ENCODE measurements at places on chromosomes 2 and 18.

- DNase-seq = no peak
These were observed 124.1 kb upstream of the ZBTB14 start for GRCh38 chr18:5419601-5420000.

DNA sequence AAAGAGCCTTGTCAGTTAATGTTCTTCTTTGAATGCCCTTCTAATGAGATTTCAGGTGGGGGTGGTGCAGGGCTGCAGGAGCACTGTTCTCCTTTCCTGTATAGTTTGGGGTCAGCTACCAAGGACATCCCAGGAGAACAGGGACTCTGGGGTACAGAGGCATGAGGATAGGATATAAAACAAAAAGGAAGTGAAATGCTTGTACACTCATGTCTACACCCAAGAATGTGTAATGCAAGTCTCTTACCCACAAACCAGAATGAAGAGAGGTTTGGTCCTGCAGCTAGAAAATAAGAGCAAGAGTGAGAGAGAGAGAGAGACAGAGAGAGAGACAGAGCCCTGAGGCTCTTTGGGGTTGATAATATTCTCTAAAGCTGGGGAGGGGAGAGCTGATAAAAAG lies 151.8 kb upstream of the KCTD1 start:
- no peak for DNase-seq

- DNase-seq = no peak
These were observed 237.6 kb downstream of the CDH7 start for GRCh38 chr18:65988386-65988785.

DNA sequence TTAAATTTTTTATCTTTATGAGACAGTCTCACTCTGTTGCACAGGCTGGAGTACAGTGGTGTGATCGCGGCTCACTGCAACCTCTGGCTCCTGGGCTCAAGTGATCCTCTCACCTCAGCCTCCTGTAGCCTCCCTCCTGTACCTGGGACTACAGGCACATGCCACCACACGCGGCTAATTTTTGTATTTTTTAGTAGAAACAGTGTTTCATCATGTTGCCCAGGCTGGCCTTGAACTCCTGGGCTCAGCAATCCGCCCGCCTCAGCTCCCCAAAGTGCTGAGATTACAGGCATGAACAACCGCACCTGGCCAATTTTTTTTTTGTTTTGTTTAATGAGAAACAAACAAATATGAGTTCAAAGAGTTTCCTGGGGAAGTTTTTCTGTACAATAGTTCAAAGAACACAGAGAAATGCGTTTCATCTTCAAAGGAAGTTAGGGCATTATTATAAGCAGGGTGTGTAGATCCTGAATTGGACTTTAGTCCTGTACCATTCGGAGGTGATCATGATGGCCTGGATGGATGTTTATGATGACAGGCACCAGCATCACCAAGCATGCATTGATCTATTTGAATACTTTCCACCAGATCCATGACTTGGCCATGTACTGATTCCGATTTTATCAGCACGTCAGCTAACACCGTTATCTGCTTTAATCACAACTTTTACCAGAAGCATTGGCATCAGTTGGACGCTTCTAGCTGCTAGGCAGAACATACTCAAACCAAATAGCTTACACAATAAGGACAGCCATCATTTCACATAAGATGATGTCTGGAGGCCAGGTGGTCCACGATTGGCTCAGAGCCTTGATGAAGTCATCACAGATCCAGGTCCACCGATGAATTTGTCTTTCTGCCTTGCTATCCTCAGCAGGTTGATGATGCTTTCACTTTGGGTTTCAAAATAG lies 28.9 kb downstream of the TCF23 start:
- no peak for DNase-seq

DNA sequence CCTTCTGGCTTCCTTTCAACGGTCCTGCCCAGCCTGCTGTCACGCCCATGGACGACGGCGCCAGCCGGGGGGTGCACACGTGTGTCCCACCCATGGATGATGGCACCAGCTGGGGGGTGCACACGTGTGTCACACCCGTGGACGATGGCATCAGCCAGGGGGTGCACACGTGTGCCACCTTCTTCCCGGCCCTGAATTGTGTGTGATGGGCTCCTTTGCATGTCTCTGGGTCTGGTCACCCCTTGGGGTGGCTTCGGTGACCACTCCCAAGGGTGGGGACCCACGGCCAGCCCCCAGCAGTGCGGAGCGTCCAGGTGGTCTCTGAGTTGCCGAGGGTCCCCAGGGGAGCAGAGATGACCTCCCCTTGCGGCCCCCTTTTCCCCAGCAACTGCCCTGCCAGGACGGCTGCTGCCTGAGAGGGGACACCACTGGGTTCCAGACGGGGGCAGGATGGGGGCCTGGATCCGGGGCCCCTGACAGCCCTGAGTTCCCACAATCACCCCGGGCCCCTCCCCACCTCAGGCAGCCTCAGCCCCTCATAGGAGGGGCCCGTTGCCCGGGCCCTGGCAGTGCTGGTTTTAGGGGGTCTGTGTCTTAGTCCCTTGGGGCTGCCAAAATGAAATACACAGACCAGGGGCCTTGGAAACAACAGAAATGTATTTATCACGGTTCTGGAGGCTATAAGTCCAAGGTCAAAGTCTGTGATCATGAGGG lies 9.4 kb downstream of the NEU4 start:
- DNase-seq = no peak

GRCh38 chr2:218263817-218264641 lies 3.2 kb downstream of the GPBAR1 start:
- no peak for DNase-seq

Data from right kidney (tissue), 9 donors.